ENCODE measurements at places on chromosomes 1 and 21. TPM values are rescaled to one million over a fixed set of nuclear protein-coding genes. Genes with fewer than 3 reads are reported as not detected.

The KCNJ10 gene
- not detected for total RNA-seq

The PSMD4 gene
- total RNA-seq, result 119 TPM

The TNFRSF4 gene
- 9.3 TPM for total RNA-seq

GRCh38 chr1:241533326-241534115 is 1.3 kb downstream of the KMO start:
- DNase-seq, result no peak
- peaks cover 4% of the 10 kb centered on the region for H3K27me3 ChIP-seq
- no peak overlapping the region for H3K4me3 ChIP-seq
- no peaks in the 10 kb centered on the region for H3K4me1 ChIP-seq
- peak overlapping the region; percentile 82 for H3K27ac ChIP-seq

DNA sequence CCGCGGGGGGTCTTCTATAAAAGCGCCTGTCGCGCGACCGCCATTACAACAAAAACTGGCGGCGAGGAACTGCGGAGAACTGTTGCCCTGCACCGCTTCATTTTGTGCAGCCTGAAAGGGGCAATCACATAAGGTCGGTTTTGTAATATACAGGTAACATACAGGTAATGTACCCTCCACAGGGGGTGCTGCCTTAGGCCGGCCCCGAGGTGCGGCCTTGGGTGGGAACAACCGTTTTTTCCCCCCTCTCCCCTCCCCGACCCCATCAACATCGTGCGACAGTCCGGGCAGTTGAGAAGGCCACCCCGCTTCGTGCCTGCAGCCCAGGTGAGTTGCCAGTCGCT is at the start of gene BRDT:
Gene BRDT (plus strand): TSS at position 46 of the 344 bp plus-strand sequence. CDS start 13,354 bp downstream, outside the sequence.
- H3K4me1 ChIP-seq, result no peaks in the 10 kb centered on the region
- H3K4me3 ChIP-seq, result no peak within 1 kb of the TSS
- H3K27me3 ChIP-seq, result no peaks in the 10 kb centered on the region
- H3K27ac ChIP-seq, result no peak within 1 kb of the TSS
- H3K36me3 ChIP-seq, result no peaks in the 10 kb centered on the region

GRCh38 chr1:119702384-119702783 is 9.3 kb upstream of the PHGDH start:
- H3K27me3 ChIP-seq, result no peaks in the 10 kb centered on the region
- no peak for DNase-seq
- no peaks in the 10 kb centered on the region for H3K4me1 ChIP-seq
- H3K4me3 ChIP-seq, result no peak overlapping the region

DNA sequence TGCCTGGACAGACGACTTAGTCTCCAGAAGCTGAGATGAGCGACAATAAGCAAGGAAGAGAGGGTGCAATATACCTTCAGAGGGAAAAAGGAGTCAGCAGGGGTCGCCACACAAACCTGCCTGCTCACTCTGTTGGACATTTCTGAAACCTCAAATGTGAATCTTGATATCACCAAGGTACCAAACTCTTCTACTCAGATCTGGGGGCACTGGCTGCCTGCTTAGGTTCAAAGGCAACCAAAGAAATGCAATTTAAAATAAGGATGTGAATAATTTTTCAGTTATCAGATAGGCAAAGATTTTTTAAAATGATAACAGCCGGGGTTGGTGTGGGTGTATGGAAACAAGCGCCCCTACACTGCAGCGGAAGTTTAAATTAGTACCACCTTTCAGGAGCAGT is 164.2 kb downstream of the HIVEP3 start:
- no peaks in the 10 kb centered on the region for H3K36me3 ChIP-seq
- H3K4me3 ChIP-seq, result no peak overlapping the region
- no peak for DNase-seq
- peaks cover 53% of the 10 kb centered on the region for H3K4me1 ChIP-seq
- H3K27ac ChIP-seq, result no peak overlapping the region

DNA sequence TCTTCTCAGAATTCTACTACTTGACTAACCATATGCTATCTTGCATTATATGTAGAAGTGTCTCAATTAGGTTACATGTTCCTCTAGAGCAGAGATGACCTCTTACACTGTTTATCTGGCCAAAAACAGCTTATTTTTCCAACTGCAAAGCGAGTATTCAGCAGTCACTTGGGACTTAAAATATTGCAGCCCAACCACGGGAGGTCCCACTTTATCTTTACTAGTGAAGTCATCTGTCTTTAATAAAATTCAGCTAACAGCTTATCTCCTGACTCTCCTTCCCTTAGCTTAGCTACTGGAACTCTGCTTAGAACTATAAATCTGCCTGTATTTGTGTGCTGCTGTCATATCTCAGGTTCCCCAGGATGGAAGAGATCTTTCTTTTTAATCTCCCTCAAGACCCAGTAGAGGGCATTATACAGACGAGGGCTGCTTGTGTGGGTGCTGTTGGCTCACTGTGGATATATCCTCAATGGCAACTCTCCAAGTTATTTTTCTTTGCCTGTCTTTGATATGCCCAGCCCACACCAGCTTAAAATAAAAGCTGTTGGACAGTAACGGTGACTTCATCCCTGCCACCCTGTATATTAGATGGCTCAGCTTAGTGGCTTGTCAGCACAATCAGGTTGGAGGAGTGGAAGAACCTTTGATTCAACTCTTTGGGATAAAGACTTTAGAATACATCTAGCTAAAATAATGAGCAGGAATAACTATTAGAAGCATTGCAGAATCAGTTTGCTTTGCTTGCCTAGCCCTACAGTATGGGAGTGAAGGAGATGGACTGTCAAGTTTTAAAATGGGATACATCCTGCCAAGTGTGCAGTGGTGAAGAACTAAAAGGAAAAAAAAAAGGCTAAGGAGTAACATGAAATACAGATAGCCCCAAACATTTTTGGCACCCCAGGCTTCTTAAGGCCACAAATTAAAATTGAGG is 9.6 kb downstream of the ENSA start:
- H3K36me3 ChIP-seq, result no peaks in the 10 kb centered on the region
- H3K4me1 ChIP-seq, result peaks cover 49% of the 10 kb centered on the region
- H3K27ac ChIP-seq, result peak overlapping the region; percentile 87
- DNase-seq, result no peak
- no peak overlapping the region for H3K4me3 ChIP-seq

GRCh38 chr21:33855190-33855589 is 60.4 kb downstream of the ATP5PO start:
- no peak for DNase-seq
- H3K4me1 ChIP-seq, result no peaks in the 10 kb centered on the region
- no peak overlapping the region for H3K27ac ChIP-seq
- no peak overlapping the region for H3K4me3 ChIP-seq
- H3K27me3 ChIP-seq, result no peaks in the 10 kb centered on the region

DNA sequence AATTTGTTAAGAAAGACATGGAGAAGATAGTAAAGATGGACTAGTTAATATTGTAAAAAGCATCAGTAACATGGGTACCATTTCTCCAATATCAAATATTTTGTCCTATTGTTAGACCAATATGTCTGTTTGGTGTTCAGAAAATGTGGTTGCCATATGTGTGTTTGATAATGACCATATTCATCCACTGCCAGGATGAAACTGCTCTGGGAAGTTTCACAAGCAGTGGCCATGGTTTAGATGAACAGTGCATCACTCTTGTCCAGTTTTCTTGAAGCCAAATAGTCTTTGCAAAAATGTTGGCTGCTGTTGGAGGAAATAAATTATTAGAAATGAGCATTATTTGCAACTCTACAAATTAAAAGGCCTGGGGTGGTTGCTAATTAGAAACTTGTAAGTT is 333.8 kb downstream of the NUF2 start:
- no peaks in the 10 kb centered on the region for H3K36me3 ChIP-seq
- no peak overlapping the region for H3K4me3 ChIP-seq
- H3K4me1 ChIP-seq, result no peaks in the 10 kb centered on the region
- no peak for DNase-seq

DNA sequence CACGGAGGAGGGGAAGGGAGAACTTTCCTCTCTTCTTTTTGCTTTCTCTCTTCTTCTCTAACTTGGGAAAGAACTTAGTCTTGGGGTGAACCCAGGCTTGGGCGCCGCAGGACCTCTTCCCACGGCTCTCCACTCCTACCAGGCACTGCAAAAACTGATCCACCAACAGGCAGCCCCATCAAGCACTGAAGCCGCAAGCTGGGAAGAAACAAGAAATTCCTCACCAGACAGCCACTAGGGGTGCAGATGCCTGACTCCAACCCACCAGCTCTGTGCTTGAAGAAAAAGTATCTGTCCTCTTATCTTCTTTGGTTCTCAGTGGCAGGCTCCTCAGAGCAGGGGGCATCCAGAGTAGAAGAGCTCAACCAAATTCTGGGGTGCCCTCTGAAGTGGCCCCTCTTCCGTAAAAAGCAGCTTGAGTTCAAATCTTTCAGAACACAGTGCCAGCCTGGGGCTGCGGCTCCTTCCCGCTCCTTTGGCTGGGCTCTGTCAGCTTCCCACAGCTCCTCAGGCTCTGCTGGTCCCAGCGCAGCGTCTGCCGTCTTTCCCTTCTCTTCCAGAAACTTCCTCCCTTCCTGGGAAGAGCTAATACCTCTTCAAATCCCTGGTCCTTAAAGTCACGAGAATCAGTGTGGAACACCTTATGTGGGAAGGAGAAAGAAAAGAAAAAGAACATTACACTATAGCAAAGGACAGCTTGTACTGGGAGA is 2.4 kb downstream of the SLC41A1 start:
- no peaks in the 10 kb centered on the region for H3K27me3 ChIP-seq
- peak overlapping the region; percentile 89 for H3K4me3 ChIP-seq
- peaks cover 46% of the 10 kb centered on the region for H3K4me1 ChIP-seq
- peaks cover 28% of the 10 kb centered on the region for H3K36me3 ChIP-seq
- no peak for DNase-seq
- H3K27ac ChIP-seq, result peak overlapping the region; percentile 95

GRCh38 chr21:29320031-29320430 is 21.3 kb downstream of the BACH1 start:
- DNase-seq, result no peak
- H3K4me1 ChIP-seq, result no peaks in the 10 kb centered on the region
- H3K27ac ChIP-seq, result no peak overlapping the region
- no peaks in the 10 kb centered on the region for H3K27me3 ChIP-seq

GRCh38 chr1:232600424-232601258 is 29.3 kb downstream of the SIPA1L2 start:
- no peak overlapping the region for H3K4me3 ChIP-seq
- H3K4me1 ChIP-seq, result peaks cover 6% of the 10 kb centered on the region
- no peaks in the 10 kb centered on the region for H3K27me3 ChIP-seq
- H3K27ac ChIP-seq, result no peak overlapping the region
- no peak for DNase-seq
- no peaks in the 10 kb centered on the region for H3K36me3 ChIP-seq

- no peaks in the 10 kb centered on the region for H3K27me3 ChIP-seq
- no peaks in the 10 kb centered on the region for H3K36me3 ChIP-seq
- no peak overlapping the region for H3K4me3 ChIP-seq
- H3K4me1 ChIP-seq, result no peaks in the 10 kb centered on the region
- no peak overlapping the region for H3K27ac ChIP-seq
These were observed 36.2 kb downstream of the SGIP1 start for GRCh38 chr1:66570196-66570595.

GRCh38 chr1:214364786-214365295 is 83.9 kb downstream of the SMYD2 start:
- H3K4me3 ChIP-seq, result no peak overlapping the region
- peaks cover 52% of the 10 kb centered on the region for H3K4me1 ChIP-seq
- no peaks in the 10 kb centered on the region for H3K27me3 ChIP-seq
- H3K36me3 ChIP-seq, result peaks cover 7% of the 10 kb centered on the region

- no peak for DNase-seq
- H3K4me3 ChIP-seq, result no peak overlapping the region
- no peaks in the 10 kb centered on the region for H3K36me3 ChIP-seq
- peaks cover 90% of the 10 kb centered on the region for H3K4me1 ChIP-seq
- H3K27me3 ChIP-seq, result no peaks in the 10 kb centered on the region
These were observed 10.0 kb downstream of the CDK18 start for GRCh38 chr1:205514211-205515142.

GRCh38 chr1:159839116-159839849 is 12.6 kb downstream of the SLAMF8 start:
- no peaks in the 10 kb centered on the region for H3K4me1 ChIP-seq
- DNase-seq, result no peak
- H3K27ac ChIP-seq, result no peak overlapping the region
- no peaks in the 10 kb centered on the region for H3K27me3 ChIP-seq
- H3K36me3 ChIP-seq, result no peaks in the 10 kb centered on the region

DNA sequence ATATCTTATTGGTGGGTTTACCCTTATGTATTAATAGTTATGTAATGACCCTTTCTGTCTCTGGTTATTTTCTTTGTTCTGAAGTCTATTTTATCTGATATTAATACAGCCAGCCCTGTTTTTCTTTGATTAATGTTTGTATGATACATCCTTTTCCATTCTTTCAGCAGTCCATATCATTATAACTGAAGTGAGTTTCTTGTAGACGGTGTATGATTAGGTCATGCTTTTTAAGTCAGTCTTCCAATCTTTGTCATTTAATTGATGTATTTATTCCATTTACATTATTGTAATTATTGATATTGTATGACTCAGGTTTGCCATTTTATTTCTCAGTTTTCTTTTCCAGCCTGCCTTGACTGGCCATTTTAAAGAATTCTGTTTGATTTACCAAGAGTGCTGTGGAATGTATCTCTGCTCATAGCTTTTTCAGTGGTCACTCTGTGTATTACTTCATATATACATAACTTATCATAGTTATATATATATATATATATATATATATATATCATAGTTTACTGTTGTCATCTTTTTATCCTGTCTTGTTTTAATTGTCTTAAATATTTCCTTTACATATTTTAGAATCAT is 10.5 kb downstream of the RAB4A start:
- DNase-seq, result no peak
- H3K4me1 ChIP-seq, result peaks cover 29% of the 10 kb centered on the region
- no peaks in the 10 kb centered on the region for H3K27me3 ChIP-seq
- H3K27ac ChIP-seq, result no peak overlapping the region
- H3K36me3 ChIP-seq, result no peaks in the 10 kb centered on the region
- H3K4me3 ChIP-seq, result no peak overlapping the region
